ENCODE measurements at places on chromosomes 1 and 21. TPM values are rescaled to one million over a fixed set of nuclear protein-coding genes. Genes with fewer than 3 reads are reported as not detected.

- no peak for DNase-seq
Measured at GRCh38 chr1:27626031-27626935, 8.7 kb downstream of the FGR start.

- DNase-seq, result no peak
Measured at GRCh38 chr1:58524353-58524945, 22.1 kb downstream of the OMA1 start.

- no peak for DNase-seq
Measured at GRCh38 chr1:99808391-99809115, 41.6 kb upstream of the AGL start.

DNA sequence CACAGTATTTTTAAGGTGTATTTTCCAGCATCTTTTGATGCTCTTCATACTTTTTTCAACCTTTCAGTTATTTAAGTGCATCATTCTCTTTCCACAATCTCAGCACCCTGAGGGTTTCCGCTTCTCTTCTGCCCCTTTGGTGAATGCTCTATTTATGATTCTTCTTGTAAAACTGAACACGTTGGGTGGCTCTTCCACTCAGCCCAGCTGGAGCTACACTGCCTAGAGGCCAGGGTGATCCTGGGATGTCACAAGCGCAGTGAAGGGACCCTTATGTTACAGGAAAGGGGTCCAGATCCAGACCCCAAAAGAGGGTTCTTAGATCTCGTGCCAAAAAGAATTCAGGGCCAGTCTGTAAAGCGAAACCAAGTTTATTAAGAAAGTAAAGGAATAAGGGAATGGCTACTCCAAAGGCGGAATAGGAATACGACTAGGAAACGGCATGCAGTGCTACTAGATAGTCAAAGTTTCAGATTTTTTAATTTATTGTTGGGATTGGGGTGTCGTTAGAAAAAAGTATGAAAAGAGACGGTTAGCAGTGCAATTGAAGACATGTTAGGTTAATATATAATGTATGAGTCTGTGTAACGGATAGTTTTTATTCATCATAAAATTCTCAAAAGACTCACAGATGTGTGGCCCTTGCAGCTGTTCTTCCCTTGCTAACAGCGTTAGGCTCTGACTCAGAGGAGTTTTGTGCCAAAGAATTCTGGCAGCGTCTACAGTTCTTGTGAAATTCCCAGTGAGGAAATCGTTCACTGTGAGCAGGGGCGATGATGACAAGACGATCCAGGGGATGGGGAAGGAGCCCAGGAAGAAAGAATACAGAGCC, 14.4 kb upstream of the ERVH48-1 start:
- no peak for DNase-seq

GRCh38 chr1:234604495-234605398, 5.2 kb downstream of the IRF2BP2 start:
- DNase-seq, result no peak

GRCh38 chr1:204528677-204529076, 12.5 kb downstream of the MDM4 start:
- no peak for DNase-seq

DNA sequence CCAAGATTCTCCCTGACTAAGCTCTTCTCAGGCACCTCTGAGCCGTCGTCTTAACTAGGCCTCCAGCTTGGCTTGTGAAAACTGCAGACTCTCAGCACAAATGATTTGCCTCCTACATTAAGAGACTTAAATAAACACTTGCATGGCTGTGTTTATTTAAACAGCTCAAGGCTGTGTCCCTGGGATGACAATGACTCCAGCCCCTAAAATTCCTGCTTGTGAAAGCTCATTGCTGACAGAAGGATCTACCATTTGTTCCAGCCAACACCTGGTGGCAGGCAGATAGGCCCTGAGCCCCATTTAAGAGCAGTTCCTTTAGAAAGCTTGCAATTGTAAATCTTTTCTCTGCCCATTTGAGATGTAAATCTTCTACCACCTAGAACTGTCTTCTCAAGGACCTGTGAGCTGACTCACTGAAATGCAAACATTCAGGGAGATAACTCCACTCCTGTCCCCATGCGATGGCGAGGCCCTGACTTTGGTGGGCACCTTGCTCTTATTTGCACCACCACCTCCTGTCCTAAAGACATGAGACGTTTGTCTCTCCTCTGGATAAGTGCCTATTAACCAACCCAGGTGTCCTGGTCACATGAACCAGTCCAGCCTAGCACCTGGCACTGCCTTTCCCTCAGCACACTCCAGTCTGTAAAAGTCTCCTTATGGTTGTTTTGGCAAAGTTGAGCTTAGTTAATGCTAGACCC, 15.1 kb upstream of the PCP4 start:
- DNase-seq, result no peak

GRCh38 chr1:243217349-243217748, 37.7 kb downstream of the CEP170 start:
- DNase-seq, result no peak

- DNase-seq, result no peak
Measured at GRCh38 chr1:152086760-152087159, 2.1 kb downstream of the TCHHL1 start.

DNA sequence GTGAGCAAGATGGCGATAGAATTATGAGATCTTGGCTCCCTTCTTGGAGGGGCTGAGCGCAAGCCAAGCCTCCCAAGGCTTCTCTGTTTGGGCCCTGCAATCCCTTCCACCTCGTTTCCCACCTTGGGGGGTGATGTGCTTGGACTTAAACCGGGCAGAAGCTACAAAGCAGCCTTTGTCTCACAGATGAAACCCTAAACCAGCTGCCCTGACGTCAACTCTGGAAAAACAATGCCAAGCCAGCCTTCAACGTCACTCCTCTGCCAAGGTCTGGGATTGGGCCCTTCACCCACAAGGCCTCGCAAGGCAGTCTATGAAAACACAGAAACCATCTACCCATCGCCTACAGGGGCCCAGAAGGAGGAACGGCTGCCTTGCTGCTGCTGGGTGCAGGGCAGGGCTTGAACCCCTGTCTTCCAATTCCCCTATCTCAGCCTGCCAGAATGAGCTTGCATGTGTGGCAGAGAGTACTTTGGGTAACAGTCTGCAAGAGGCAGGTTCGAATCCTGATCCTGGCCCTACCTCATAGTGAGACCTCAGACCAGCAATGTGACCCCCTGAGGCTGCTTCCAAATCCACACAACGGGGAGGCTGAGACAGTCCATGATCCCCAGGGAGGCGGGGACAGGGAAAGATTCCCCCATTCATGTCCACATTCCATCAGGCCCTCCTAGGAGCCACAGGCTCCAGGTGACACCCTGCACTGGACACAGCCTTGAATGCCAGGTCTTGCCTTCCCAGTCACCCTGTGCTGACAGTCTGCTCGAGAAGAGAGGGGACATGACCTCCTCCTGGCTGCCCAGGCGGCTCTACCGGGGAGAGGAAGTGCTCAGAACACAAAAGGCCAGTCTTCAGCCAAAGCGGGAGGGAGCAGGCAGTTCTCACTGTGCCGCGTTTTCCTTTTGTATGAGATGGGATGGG, 15.0 kb downstream of the IFFO2 start:
- DNase-seq, result no peak

LIPI gene
- total RNA-seq, result not detected

PPIAL4G gene
- not detected for total RNA-seq

LRRC38 gene
- not detected for total RNA-seq

RPE65 gene
- not detected for total RNA-seq

Measured in heart left ventricle (tissue), 16 donors.